Stimulated activated CD4-positive, alpha-beta T cell treated with anti-CD3 and anti-CD28 coated beads, Interleukin-12 subunit alpha, Interleukin-12 subunit beta, amount 100 ng/mL, for 24 hours (primary cell): ENCODE measurements at places on chromosomes 3 and 15.

GRCh38 chr15:66765478-66766281 lies 63.6 kb downstream of the SMAD6 start:
- DNase-seq = no peak

GRCh38 chr15:78341057-78341987 lies 1.2 kb downstream of the CRABP1 start:
- DNase-seq = no peak

DNA sequence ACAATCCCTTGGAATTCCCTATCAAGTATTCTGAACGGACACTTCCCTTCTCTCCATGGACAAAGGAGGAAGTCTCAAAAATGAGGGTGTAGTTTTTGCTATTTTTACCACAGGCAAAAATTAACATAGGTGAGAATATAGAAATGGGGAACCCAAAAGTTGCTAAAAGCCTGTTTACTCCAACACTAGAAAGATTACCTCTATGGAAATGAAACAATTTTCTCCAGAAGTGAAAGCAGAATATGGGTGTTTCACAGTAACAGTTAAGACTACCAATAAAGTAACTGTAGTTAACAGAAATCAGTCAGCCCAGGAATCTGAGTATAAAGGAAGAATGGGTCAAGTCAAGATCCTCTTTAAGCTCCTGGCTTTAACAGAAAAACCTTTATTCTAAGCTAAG lies 9.3 kb downstream of the TRA2B start:
- DNase-seq = no peak

- DNase-seq = no peak
Observed at GRCh38 chr15:50485389-50485788, 61.1 kb downstream of the USP50 start.

- peak; percentile 48 for DNase-seq
Observed at GRCh38 chr15:74983725-74984231, 11.6 kb upstream of the SCAMP5 start.

- no peak for DNase-seq
Observed at GRCh38 chr3:94694894-94695293, 632.0 kb downstream of the NSUN3 start.

- DNase-seq = no peak
Observed at GRCh38 chr3:193617628-193618027, 24.6 kb downstream of the OPA1 start.

- peak; percentile 39 for DNase-seq
Observed at GRCh38 chr15:99450896-99451358, 114.9 kb upstream of the MEF2A start.

DNA sequence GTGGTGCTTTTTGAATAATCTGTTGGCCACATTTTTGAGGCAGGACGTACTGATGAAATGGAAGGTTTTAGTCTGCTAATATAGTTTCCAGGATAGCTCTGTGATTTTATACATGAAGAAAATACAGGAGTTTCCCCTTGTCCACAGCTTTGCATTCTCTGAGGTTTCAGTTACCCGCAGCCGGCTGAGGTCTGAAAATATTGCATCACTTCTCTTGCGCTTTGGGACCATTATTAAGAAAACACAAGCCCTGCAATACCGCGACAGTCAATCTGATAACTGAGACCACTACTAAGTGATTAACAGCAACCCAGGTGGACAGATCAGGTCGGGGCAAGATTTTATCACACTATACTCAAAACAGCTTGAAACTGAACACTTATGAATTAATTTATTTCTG lies 33.0 kb downstream of the BLM start:
- no peak for DNase-seq

DNA sequence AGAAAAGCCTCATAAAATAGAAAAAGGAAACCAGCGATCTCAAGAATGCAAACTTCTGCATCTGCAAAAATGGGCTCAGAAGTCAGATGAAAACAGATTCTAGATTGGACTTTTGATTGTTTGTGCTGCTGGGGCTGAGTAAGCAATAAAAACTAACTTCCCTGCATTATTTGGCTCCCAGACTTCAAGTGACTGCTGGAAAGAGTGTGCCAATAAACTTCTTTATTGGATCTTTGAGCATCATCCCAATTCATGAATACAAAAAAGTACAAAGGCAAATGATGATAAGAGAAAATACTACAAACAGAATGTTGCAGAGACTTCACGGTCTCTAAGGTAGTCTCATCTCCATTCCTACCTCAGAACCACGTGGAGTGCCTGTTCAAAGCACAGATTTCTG lies 97.9 kb downstream of the FGF12 start:
- no peak for DNase-seq

DNA sequence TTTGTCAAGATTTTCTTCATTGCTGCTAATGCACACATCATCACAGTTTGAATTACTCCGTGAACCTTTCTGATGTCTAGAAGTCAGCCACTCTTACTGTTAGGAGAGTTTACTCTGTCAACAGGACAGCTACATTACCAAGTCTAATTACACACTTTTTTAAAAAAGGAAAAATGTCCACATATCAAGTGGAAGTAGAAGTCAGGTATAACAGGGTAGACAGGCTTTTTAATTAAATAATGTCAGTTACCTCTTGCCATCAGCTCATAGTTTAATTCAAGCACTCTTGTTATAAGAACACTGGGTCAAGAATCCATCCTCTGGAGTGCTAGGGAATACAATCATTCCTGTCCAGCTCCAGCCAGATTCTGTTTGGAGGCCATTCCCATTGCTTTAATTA lies 232.8 kb downstream of the TAFA4 start:
- no peak for DNase-seq

DNA sequence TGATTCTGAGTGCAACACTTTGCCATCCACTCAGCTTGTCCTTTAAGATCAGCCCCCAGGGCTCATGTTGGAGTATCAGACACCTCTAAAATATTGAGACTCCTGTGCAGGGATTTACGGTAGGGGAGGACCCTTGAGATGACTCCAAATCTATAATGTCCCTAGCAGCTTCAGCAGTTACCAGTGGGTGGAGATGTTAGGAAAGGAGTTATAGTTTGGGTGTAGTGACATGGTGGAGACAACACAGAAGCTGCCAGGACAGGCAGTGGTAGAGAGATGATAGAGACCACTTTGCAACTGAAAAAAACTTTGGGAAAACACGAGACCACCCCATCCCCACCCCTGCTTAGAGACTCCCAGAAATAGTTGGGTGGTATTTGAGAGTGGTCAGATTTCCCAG lies 43.3 kb upstream of the GSK3B start:
- DNase-seq = no peak

DNA sequence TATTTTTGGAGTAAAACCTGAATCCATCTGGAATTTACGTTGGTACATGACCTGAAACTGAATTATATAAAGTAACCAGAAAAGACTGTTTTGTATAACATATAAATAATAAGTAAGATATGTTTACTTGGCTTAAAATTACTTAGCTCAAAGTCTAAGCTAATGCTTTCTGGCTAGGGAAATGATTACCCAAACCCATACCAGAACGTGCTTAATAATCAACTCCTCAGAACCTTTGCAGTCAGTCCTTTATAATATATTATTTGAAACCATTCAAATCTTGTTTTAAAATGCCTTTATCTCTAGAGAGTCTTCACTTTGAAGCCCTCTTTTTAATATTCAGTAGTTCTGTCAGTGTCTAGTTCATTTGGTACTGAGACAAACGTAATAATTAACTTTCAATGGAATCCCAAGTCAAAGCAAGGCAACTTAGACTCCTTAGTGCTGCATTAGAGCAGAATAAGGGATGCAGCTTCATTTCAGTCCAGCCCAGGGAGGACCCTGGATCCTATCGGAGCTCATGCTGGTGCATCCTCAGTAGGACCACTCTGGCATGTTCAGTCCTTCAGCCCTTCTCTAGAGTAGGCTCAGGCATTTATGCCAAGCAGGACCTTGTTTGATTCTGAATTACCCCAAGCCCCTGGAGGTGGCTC lies 81.6 kb downstream of the MME start:
- DNase-seq = no peak

DNA sequence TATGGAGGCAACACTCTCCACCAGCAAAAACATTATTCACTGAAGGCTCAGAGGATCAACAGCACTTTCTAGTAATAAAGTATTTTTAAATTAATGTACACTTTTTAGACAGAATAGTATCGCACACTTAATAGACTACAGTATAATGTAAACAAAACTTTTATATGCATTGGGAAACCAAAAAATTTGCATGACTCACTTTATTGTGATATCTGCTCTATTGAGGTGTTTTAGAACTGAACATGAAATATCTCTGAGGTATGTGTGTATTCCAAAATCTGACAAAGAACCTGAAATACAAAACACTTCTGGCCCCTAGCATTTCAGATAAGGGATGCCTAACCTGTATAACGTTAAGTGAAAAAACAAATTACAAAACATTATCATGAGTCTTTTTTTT lies 99.7 kb downstream of the PRICKLE2 start:
- DNase-seq = no peak

DNA sequence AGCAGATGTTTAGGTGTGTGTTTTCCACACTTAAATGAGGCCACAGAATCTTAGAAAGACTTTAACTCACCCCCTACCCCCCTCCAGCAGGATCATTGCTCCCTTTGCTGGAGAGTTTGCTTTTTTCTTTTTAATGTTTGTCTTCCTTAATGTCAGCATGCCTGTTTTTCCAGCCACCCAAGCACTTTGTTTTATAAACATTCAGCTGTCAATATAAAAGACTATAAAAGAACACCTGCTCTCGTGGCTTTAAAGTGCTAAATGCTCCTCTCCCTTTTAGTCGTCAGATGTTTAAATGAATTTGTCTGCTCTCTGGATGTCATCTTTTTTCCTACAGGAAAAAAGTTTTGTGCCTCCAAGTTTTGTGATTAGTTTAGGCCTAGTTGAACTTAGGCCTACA lies 61.7 kb downstream of the SIDT1 start:
- no peak for DNase-seq

DNA sequence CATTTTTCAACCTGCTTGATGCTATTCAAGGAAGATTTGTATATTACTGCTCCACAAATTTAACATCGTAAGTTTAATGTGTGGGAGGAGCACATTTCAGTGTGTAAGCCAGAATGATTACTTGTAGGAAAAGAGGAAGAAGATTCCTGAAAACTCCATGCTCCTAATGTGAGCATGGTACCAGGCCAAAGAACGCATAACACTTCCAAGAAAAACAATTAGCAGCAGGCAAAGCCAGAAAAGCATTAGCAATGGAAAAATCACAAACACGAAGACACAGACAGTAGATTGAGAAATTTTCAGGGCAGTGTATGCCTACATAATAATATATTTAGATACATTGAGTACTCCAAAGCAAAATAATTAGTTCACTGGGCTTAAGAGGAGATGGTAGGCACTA lies 96.6 kb upstream of the CBLB start:
- DNase-seq = no peak

- DNase-seq = no peak
Observed at GRCh38 chr3:42651248-42652091, 2.0 kb upstream of the ZBTB47 start.

GRCh38 chr3:171297951-171298350 lies 162.3 kb downstream of the TNIK start:
- no peak for DNase-seq

- DNase-seq = no peak
Observed at GRCh38 chr15:31079519-31079918, 22.0 kb downstream of the TRPM1 start.

- no peak for DNase-seq
Observed at GRCh38 chr3:71416876-71417275, 166.7 kb downstream of the FOXP1 start.

GRCh38 chr15:88802991-88803240 lies 320 bp upstream of the ACAN start:
- no peak for DNase-seq

DNA sequence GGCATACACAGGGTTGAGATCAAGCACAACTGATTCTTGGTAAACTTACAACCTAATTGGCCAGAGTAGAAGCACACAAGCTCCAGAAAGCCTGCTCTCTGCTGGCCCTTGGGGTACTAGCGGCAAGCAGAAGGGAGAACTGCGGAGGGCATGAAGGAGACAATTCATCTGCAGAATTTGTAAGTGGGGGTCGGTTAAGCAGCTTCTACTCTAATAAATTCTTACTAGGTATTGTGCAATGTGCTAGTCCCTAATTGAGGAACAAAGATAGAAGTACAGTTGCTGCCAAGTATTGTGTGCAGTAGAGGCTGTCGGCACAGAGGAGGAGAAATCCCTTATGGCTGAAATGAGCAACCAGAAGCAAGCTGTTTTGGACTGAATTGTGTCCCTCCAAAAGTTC lies 91.2 kb upstream of the VEPH1 start:
- no peak for DNase-seq

DNA sequence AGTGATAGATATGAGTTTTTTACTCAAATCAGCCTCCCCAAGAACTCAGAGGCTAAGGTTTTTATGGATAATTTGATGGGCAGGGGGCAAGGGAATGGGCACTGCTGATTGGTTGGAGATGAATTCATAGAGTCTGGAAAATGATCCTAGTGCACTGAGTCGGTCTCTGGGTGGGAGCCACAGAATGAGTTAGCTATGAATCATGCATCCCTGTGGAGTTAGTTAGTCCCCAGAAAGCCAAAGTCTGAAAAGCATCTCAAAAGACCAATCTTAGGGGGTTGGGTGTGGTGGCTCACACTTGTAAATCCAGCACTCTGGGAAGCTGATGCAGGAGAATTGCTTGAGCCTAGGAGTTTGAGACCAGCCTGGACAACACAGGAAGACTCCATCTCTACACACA lies 516.1 kb downstream of the AGBL1 start:
- DNase-seq = no peak

DNA sequence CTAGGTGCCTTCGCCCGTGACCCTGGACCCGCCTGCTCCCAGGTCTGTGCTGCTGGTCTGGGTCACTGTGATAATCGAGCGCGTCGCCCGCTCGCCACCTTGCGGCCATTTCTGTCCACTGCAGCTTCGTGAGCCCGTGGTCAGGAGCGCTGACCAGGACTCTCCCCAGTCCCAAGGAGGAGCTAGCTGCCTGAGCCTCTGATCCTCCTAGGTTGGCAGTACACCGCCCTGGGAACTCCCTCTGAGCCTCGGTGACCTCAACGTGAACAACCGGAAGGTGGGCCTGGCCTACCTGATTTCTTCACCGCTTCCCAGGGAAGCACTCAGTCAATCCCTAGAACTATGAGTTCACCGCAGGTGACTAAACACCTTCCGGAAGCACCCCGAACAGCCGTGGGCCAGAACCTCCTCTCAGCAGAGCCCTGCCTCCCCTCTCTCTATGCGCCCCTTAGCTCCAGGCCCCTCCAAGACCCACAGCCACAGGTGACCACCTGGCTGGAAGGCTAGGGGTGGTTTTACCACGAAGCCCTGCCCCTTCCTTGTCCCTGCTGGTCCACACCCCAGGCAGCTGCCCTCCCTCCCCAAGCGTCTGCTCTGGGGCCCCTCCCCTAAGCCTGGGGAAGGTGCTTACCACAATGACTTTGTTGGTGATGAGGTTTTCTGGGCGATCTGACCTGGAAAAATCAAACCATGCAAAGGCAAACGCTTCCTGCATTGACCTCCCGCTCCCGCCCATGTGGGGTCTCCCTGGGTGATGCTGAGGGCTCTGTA lies 9.7 kb downstream of the PLA2G4D start:
- DNase-seq = no peak
